ENCODE measurements at places on chromosomes 12 and 14.

- no peaks in the 10 kb centered on the region for H3K4me1 ChIP-seq
- no peaks in the 10 kb centered on the region for H3K36me3 ChIP-seq
- H3K27me3 ChIP-seq: no peaks in the 10 kb centered on the region
- no peak overlapping the region for H3K27ac ChIP-seq
- DNase-seq: no peak
- no peak overlapping the region for H3K4me3 ChIP-seq
Measured at GRCh38 chr12:87943762-87944161, 85.4 kb downstream of the C12orf50 start.

GRCh38 chr12:75651342-75651695 lies 139.9 kb upstream of the KRR1 start:
- no peak for DNase-seq
- no peak overlapping the region for H3K27ac ChIP-seq
- H3K4me3 ChIP-seq: no peak overlapping the region
- no peaks in the 10 kb centered on the region for H3K27me3 ChIP-seq
- H3K4me1 ChIP-seq: no peaks in the 10 kb centered on the region

GRCh38 chr12:89314060-89314761 lies 38.1 kb downstream of the DUSP6 start:
- H3K27ac ChIP-seq: no peak overlapping the region
- no peak for DNase-seq
- peaks cover 2% of the 10 kb centered on the region for H3K4me1 ChIP-seq
- H3K36me3 ChIP-seq: no peaks in the 10 kb centered on the region
- H3K4me3 ChIP-seq: no peak overlapping the region

GRCh38 chr12:51867796-51868428 lies 19.4 kb upstream of the FIGNL2 start:
- H3K27ac ChIP-seq: no peak overlapping the region
- H3K4me1 ChIP-seq: no peaks in the 10 kb centered on the region
- DNase-seq: no peak
- peaks cover 58% of the 10 kb centered on the region for H3K27me3 ChIP-seq
- no peak overlapping the region for H3K4me3 ChIP-seq

DNA sequence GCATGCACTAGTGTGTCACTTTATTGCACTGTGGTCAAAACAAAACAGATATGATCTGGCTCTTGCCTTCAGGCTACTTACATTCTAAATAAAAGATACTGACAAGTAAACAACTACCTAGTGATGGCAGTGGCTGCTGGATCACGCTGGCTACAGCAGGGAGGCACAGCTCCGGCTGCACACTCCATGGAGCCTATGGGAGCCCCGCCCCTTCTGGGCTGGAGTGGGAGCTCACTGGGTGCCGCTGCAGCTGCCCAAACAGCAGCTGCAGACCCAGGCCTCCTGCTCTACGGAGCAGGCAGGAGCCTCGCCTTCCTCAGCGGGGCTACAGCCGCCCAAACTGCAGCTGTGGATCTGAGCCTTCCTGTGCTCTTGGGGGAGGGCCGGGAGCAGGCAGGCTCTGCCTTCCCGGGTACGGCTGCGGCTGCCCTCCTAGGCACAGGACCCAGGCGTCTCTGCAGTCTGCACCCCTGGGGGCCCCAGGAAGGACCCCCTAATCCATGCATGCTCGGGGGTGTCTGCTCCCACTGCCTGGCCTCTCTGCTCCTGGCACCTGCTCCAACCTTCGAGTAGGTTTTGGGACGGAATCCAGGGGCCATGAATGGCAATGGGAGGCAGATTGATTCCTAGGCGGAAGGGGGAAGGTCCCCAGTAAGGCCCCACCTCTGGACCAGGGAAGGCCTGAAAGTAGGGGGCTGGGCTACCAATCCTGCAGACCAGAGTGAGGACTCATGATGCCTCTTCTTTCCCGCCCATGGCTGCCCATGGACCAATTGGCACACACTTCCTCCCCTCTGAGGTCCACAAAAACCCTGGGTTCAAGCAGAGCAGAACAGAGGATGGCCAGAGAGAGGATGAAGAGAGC lies 253.1 kb downstream of the ANO6 start:
- H3K4me1 ChIP-seq: no peaks in the 10 kb centered on the region
- H3K27me3 ChIP-seq: no peaks in the 10 kb centered on the region
- no peak for DNase-seq
- H3K36me3 ChIP-seq: no peaks in the 10 kb centered on the region
- no peak overlapping the region for H3K27ac ChIP-seq

DNA sequence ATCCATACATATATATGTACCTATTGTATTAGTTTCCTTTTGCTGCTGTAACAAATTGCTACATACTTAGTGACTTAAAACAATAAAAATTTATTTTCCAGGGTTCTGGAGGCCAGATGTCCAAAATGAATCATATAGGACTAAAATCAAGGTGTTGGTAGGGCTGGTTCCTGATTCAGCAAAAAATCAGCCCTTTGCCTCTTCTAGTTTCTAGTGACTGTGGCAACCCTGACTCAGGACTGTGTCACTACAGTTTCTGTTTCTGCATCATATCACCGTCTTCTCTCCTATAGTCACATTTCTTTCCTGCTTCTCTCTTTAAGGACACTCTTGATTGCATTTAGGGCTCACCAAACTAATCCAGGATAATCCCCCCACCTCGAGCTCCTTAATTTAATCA lies 386.3 kb upstream of the TBX3 start:
- H3K4me1 ChIP-seq: no peaks in the 10 kb centered on the region
- H3K27me3 ChIP-seq: no peaks in the 10 kb centered on the region
- no peak overlapping the region for H3K27ac ChIP-seq
- H3K36me3 ChIP-seq: no peaks in the 10 kb centered on the region
- H3K4me3 ChIP-seq: no peak overlapping the region
- peak; percentile 6 for DNase-seq

DNA sequence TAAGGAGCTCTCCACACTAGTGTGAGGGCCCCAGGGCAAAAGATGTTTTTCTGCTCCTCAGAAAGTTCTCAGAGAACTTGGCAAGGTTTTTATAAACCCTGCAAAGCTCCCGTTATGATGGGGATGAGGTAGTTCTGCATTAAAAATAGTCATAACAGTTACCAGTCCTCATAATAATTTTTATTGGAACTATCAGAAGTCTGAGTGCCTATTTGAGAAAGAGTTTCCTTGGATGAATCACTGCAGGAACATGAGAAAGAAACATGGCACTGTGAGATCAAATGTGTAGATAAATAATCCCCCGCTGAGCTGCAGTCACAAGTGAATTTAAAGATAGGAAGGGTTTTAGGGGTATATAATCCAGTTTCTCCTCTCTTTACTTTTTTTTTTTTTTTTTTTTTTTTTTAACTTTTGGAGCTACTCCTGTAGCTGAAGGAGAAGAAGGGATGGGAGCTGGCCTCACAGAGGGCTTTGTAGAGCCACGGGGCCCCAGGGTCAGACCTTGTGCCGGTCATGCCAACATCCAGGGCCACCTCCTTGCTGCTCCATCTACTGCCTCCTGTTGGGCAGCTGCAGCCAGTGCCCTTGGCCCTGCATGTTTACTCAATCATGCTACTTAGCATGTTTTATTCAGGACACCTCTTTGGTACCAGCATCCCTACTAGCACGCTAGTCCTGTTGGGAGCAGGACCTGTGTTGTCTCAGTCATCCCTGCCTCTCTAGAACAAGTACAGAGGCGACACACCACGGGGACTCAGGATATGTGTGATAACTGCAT lies 39.5 kb downstream of the EVL start:
- no peaks in the 10 kb centered on the region for H3K36me3 ChIP-seq
- H3K4me1 ChIP-seq: no peaks in the 10 kb centered on the region
- no peak for DNase-seq
- H3K27me3 ChIP-seq: no peaks in the 10 kb centered on the region

- no peak overlapping the region for H3K27ac ChIP-seq
- no peaks in the 10 kb centered on the region for H3K27me3 ChIP-seq
- no peaks in the 10 kb centered on the region for H3K36me3 ChIP-seq
- no peaks in the 10 kb centered on the region for H3K4me1 ChIP-seq
- DNase-seq: no peak
Measured at GRCh38 chr14:51308866-51309265, 68.8 kb downstream of the TMX1 start.

DNA sequence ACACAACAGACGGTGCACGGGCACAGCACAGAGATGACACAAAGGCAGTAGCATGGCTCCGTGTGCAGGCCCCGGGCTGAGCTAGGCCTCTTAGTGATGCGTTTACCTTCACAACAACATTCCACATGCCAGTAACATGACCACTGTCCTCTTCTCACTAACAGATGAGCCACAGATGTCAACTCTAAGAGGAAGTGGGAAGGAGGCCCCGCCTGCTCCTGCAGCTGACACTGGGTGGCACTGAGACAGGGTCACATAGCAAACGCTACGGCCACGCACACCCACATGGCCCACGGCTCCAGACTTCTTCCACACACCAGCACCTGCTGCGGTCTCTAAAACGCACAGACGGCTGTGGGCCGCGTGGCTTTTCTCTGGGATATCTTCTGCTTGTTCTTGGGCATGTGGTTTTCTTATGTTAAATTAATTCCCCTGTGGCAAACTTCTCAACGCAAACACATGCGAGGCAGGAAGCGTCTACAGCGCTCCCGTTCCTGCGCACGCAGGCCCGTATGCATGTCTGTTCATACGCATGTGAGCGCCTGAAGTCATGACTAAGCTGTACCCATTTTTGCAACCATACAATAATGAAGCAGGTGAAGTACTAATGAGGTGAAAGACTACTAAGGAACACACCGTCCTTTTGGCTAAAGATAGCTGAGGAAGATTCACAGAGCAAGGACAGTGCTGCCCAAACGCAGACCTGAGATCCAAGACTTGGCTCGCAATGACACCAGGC lies 26.8 kb downstream of the AMN start:
- no peaks in the 10 kb centered on the region for H3K27me3 ChIP-seq
- no peak overlapping the region for H3K4me3 ChIP-seq
- DNase-seq: no peak
- H3K27ac ChIP-seq: no peak overlapping the region

GRCh38 chr12:50016501-50017475 lies 8.5 kb downstream of the RACGAP1 start:
- 0 out of 2 replicates have a peak, but pooled peaks cover 9% of the 10 kb centered on the region for H3K36me3 ChIP-seq
- DNase-seq: no peak
- no peak overlapping the region for H3K4me3 ChIP-seq
- no peak overlapping the region for H3K27ac ChIP-seq

DNA sequence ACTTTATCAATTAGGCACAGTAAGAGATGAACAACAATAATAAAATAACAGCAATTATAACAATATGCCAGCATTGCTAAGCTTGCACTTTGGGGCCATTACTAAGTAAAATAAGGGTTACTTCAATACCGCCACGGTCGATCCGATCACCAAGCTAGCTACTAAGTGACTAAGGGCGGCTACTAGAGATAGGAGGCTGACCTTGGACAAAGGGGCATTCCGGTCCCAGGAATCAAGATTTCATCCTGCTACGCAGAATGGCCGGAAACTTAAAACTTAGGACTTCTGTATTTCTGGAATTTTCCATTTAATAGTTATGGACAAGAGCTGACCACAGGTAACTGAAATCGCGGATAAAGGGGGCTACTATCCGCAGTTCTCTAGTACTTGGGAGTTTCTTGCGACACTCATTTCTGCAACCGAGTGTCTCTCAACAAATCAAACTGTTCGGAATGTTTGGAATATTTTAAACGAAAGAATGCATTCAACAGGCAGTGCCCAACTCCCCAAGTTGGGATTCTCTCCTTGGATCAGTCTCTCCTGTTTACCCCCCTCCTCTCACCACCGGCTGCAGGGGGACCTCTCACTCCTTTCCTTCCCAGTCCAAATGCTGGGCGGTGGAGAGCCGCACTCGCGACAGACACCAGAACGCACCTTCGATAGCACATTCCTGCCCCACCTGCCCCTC lies 650 bp downstream of the HEBP1 start:
- no peak for DNase-seq
- peaks cover 13% of the 10 kb centered on the region for H3K4me1 ChIP-seq
- peak overlapping the region; percentile 93 for H3K4me3 ChIP-seq
- no peak overlapping the region for H3K27ac ChIP-seq

- no peak overlapping the region for H3K27ac ChIP-seq
- H3K36me3 ChIP-seq: no peaks in the 10 kb centered on the region
- H3K27me3 ChIP-seq: no peaks in the 10 kb centered on the region
- DNase-seq: no peak
Measured at GRCh38 chr14:44113769-44114730, 393.0 kb downstream of the FSCB start.

DNA sequence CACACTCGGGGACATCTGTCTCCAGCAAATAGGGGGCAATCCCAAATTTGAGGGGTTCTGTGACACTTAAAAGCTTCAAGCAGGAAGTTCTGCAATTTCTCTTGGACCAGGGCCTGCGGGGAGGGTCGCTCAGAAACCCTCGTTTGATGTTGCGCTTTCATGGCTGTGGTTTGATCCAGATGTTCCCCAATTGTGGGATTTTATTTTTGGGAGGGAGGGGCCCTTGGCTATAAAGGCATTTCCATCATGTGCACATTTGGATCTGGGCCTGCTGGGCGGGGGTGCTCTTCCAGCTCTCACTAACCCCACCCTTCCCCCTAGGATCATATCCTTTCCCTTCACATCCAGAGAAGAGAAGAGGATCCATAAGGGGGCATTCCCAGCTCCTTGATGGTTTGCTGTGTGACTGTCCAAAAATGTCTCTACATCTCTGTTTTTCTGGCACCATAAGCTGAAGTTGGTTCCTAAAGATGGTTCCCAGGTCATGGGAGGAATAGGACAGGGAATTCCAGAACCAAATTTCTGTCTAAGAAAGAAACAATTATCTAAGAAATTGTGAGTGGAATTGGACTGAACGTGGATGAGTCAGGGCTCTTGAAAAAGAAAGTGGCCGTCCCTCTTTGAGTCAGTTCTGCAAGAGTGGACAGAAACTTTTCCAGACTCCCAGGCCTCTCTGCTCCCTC lies 47.2 kb downstream of the SMUG1 start:
- DNase-seq: no peak
- no peak overlapping the region for H3K4me3 ChIP-seq

GRCh38 chr12:30166006-30166795 lies 382.5 kb upstream of the TMTC1 start:
- no peaks in the 10 kb centered on the region for H3K36me3 ChIP-seq
- no peak overlapping the region for H3K27ac ChIP-seq
- no peak for DNase-seq
- H3K4me1 ChIP-seq: no peaks in the 10 kb centered on the region
- H3K4me3 ChIP-seq: no peak overlapping the region

- no peaks in the 10 kb centered on the region for H3K36me3 ChIP-seq
- H3K27me3 ChIP-seq: no peaks in the 10 kb centered on the region
- no peak for DNase-seq
- H3K4me1 ChIP-seq: no peaks in the 10 kb centered on the region
- no peak overlapping the region for H3K27ac ChIP-seq
Measured at GRCh38 chr14:102579696-102580549, 12.5 kb upstream of the RCOR1 start.

- H3K27me3 ChIP-seq: no peaks in the 10 kb centered on the region
- no peak overlapping the region for H3K4me3 ChIP-seq
- no peak overlapping the region for H3K27ac ChIP-seq
- no peak for DNase-seq
- H3K36me3 ChIP-seq: no peaks in the 10 kb centered on the region
Measured at GRCh38 chr12:81332054-81332453, 254.2 kb downstream of the ACSS3 start.

GRCh38 chr12:25958428-25959070 lies at the start of gene RASSF8:
Gene RASSF8 (plus strand): TSS chr12:25958682. CDS start chr12:26055344, 96,662 bp downstream.
- H3K4me1 ChIP-seq: peaks cover 12% of the 10 kb centered on the region
- H3K4me3 ChIP-seq: peak within 1 kb of the TSS; percentile 91

All from MM.1S (cell line).